ENCODE measurements at places on chromosomes 5 and 9. TPM values are rescaled to one million over a fixed set of nuclear protein-coding genes. Genes with fewer than 3 reads are reported as not detected.

CD74 gene
- total RNA-seq, result 126 TPM

DNA sequence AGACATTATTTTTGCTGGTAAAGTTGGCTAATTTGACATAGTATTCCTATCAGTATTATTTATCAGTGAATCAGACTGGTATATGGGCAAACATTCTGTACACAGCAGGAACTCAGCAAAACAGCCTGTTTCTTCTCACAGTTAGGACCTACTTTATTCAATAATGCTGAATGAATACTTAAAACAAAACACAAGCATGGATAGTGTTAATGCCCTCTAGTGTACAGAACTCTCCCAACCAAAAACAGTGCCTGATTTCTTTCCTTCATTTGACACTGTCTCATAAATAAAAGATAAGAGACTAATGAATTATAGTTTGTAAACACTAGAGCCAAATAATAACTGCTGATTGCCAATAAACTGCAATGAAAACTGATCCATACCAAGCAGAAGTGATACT is 1113.3 kb downstream of the PTPRD start:
- DNase-seq, result no peak

ARHGEF28 gene
- 66.1 TPM for total RNA-seq

GRCh38 chr5:138945421-138946240 is 70.5 kb upstream of the LRRTM2 start:
- no peak for DNase-seq

DNA sequence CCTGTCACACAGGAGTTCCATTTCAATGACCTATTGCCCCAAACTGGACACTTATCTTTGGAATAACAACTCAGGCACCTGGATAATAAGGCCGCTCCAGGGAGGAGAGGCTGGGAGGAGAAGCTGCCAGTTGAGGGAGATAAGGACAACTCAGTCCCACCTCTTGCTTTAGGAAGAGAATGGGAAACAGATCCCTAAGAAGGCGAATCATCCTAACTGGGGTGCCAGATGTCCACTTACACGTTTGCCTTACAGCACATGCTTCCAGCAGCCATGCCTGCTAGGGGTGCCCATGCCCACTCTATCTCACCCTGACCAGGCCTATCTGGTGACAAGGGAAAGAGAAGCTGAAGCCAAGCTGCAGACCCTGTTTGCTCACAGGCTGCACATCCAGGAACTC is 6.5 kb downstream of the HK3 start:
- DNase-seq, result no peak

- DNase-seq, result no peak
Measured at GRCh38 chr5:103216137-103216536, 42.4 kb upstream of the MACIR start.

ORM2 gene
- not detected for total RNA-seq

DNA sequence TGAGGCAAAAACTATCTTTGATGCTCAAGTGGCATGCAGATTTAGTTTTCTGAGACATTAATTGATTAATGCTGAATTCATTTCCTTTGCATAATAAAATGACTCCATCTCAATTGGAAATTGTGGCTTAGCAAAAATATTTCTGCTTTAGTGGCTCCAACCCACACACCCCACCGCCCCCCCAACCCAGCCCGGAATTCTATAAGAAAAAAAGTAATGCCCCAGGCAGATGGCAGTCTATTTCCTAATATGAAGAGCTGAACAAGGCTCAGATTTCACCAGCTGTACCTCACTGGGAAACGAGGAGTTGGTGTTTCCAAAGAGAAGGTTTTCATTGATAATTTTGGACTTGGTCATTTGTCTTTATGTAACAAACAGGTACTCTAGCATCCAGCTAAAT is 182.1 kb downstream of the FBN2 start:
- DNase-seq, result no peak

GRCh38 chr5:150398722-150399523 is 13.8 kb downstream of the CD74 start:
- DNase-seq, result no peak

GRCh38 chr5:111070272-111071134 is 1.0 kb upstream of the TSLP start:
- no peak for DNase-seq

TLR4 gene
- total RNA-seq, result 5.9 TPM

STK32A gene
- 2.9 TPM for total RNA-seq

GRCh38 chr9:121878271-121878822 is 214.8 kb downstream of the TTLL11 start:
- no peak for DNase-seq

DNA sequence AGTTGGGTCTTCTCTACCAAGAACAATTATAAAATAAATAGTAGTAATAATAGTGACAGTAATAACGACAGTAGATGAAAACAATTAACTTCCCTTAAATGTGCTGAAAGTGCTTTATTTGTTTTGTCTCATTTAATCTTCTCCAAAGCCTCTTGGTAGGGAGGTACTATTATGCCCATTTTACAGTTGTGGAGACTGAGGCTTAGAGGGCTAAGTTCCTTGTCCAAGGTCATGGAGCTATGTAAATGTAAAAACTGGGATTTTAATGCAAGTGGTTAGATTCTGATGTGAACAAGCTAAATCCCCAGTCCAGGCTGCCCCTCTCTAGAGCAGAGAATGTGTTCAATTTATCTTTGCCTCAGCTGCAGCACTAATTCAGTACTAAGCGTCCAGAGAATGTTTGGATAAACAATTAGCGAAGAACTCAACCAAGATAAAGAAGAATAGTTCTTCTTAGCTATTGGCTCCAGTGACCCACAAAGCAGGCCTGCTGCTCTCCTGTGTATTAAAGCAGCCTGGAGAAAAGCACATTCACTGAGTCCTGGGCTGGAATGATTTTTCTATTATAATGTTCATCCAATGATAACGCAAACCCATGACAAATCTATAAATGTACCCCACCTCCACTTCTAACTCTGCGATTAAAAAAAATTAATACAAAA is 68.8 kb downstream of the NPR3 start:
- DNase-seq, result no peak

RORB gene
- not detected for total RNA-seq

PRR7 gene
- total RNA-seq, result 10.3 TPM

DNA sequence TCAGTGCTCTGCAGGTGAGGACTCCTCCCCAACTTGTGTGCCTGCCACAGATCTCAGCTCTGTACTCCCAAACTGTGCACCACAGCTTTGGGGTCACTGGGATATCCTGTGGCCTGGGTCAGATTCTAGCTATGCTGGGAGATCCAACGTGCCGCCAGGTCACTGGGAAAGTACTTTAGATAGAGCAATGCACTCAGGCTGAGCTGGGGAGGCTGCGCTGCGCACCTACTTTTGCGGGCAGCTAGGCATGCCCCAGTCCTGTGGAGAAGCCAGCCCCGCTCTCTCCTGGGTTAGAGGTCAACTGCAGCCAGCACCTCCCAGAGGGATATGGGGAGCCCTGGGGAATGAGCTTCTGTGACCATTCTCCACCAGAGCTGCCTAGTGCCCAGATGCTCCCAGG is 552.1 kb upstream of the CDH9 start:
- no peak for DNase-seq

- no peak for DNase-seq
Measured at GRCh38 chr5:159838551-159839222, 77.6 kb upstream of the ADRA1B start.

GRCh38 chr5:167853421-167853820 is 438.0 kb upstream of the WWC1 start:
- no peak for DNase-seq

DNA sequence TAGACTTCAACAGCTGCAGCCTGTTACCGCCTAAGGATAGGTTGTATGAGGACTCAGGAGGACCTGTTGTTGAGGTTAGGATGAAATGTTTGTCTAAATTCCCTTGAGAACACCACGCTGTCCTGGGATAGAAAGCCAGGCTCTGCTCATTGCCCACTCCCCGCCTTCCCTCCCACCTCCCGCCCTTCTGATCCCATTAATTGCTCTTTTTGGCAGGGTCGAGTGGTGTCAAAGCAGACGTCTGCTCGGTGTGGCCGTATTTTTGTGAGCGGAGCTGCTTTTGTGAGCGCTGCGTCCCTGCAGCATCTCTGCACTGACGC is 62.3 kb downstream of the SPATA31C2 start:
- no peak for DNase-seq

CCIN gene
- total RNA-seq, result not detected

GRCh38 chr9:122254761-122255160 is 9.9 kb downstream of the RBM18 start:
- no peak for DNase-seq

DNA sequence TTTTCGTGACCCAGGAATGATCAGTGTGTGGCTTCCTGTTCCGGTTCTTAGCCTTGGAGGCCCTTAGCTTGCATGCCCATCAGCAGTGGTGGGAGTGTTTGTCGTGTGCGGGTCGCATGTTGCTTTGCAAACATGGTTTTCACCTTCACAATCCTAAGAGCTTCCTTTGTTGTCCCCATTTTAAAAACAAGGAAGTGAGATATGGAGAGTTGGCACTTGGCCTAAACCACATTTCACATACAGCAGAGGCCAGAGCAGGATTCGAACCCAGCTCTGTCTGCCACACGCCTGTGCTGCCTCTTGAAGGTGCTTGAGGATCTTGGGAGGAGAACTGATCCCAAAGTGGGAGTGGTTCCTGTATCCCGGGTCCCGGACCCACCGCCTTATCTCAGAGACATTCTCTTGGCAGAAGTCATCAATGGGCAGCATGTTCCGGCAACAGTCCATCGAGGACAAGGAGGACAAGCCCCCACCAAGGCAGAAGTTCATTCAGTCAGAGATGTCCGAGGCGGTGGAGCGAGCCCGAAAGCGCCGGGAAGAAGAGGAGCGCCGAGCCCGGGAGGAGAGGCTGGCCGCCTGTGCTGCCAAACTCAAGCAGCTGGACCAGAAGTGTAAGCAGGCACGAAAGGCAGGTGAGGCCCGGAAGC is 38.2 kb upstream of the POMT1 start:
- DNase-seq, result no peak

DNA sequence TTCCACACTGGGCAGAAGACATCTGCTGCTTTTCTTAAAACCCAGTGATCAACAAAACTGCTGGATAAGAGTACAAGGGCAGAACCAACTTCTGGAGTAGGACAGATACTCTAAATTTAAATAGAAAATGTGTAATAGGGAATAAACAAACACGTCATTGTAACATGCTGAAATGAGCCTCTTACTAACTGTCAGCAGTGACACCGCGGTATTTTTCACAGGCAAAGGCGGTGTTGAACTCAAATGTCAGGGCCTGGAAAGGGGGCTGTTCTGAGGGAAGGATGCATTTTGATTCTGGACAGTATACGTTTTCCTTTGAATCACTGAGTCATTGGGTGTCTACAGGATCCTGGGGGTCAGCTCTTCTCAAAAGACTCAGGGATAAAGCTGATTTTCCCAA is 73.5 kb downstream of the OTULIN start:
- no peak for DNase-seq

GRCh38 chr9:116020146-116020545 is 133.4 kb upstream of the PAPPA start:
- DNase-seq, result no peak

DNA sequence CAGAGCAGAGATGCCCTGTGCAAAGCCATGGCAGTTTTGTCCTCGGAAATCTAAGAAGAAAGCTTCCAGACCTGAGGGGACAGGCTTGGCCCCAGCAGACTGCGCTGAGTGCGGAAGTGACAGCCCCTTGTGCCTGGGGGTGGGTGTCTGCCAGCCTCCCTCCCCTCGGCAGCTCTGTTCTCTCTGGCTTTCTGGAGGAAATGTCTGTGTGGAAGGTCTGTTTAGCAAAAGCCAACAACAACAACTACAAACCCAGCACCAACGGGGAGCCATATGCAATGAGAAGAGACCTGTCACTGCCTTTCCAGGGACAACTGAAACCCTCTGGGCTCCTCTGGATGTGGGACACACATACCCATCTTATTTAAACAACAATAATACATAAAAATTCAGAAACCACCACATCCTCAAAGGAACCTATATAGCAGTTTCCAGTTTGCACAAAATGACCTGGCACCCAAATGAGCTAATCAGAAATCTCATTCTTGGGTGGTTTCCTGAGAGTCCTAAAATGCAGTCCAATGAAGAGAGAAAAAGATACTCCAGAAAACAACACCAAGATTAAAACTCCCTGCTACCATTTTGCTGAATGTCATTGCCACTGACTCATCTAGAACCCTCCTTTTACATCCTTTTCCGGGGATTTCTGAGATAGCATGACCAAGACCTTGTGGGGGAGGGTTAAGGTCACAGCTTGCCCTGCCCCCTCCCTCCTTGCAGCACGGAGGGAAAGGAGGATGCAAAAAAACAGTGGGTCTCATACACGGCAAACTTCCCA is 97.7 kb downstream of the AK8 start:
- DNase-seq, result no peak

GRCh38 chr5:30042677-30043076 is 1150.8 kb upstream of the CDH6 start:
- DNase-seq, result no peak
